NCI-H1930 (cell line): ENCODE measurements at places on chromosomes 4 and X.

DNA sequence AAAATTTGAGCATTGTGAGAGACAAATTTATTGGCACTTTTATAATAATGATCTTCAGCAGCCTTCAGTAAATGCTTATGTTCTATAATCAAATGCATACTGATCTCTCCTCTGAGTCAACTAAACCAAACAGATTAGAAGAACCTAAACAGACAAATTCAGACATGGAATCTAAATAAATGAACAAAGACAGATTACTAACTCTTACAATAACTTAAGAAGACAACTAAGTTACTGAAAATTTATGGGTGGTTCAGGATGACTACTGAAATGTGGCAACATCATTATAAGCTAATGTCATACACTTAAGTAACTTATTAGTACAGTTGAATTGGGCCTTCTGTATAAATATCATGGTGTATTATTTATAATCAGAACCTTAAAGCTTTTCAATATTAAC, 127.3 kb downstream of the NEK1 start:
- DNase-seq, result no peak

GRCh38 chr4:169902658-169903345, 123.4 kb downstream of the MFAP3L start:
- no peak for DNase-seq

- no peak for DNase-seq
Observed at GRCh38 chr4:154958621-154959358, 177.7 kb downstream of the RBM46 start.

GRCh38 chrX:23885803-23886202, 21.9 kb downstream of the APOO start:
- no peak for DNase-seq

GRCh38 chrX:39645178-39645895, 452.4 kb downstream of the BCOR start:
- no peak for DNase-seq

- no peak for DNase-seq
Observed at GRCh38 chr4:6944301-6945051, 34.9 kb downstream of the TBC1D14 start.

GRCh38 chr4:165207016-165207430, 338 bp upstream of the KLHL2 start:
- DNase-seq, result no peak

DNA sequence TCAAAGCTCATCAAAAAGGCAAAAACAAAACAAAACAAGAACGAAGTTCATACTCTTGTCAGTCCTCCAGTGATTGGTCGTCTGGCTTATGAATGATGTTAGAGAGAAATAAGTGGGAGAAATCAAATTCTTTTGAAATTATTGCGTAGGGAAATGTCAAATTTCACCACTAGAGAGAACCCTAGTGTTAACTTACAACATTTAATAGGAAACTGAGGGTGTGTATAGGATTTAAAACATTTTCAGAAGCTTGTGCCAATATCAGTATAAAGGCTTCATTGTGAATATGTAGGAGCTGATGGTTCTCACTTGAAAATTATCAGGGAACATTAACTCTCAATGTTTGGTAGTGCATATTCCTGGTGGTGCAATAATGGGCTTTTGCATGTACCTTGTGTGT, 17.4 kb downstream of the ADH6 start:
- DNase-seq, result no peak

DNA sequence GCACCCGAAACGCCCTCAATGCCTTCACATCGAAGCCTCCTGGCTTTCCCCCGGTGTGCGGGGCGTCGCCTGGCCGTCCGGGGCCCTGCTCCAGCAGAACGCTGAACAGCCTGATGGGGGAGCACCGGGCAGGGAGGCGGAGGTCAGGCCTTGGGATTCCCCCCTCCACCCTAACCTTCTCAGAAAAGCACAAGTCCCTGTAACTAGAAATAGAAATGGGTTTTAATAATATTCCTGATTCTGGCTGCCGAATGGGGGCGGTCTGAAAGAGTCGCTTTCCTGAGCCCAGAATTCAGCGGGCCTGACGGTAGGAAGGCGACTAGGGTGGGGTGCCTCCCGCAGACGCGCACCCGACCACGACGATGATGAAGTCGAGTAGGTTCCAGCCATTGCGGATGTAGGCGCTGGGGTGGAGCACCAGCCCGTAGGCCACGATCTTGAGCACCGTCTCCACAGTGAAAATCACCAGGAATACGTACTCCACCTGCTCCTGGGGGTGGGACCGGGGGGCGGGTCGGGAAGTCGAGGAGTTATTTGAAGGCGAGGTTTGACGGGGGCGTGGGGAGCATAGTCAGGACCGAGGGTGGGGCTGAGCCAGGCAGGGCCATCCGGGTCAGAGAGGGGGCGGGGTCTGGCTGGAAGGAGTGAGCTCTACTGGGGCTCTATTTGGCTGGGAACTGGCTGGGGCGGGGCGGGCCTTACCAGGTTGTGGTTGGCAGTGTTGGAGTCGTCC, 2.5 kb downstream of the CACNA1F start:
- peak; percentile 35 for DNase-seq

- no peak for DNase-seq
Observed at GRCh38 chrX:118565853-118566252, 70.2 kb downstream of the DOCK11 start.

DNA sequence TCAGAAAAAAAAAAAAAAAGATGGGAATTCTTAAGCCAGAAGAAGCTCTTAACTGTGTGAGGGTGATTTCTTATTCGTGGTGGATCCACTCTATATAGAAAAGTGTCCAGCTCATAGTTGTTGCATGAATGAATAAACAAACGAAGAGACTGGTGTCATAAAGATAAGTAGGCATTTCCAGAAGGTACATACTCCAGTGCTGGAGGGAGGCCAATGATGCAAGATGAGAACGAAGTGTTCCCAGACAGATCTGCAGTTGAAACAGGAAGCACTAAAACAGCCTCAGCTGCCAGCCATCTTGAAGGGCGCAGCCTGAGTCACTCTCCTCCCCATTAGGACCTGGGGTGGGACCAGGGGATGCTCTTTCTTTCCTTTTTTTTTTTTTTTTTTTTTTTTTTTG, 47.4 kb upstream of the HOPX start:
- no peak for DNase-seq

GRCh38 chr4:101938836-101939235, 148.3 kb downstream of the BANK1 start:
- DNase-seq, result no peak
